ENCODE measurements at places on chromosomes 6 and 20.
A peak's percentile ranks its signal among the peaks of the same experiment; 100 is the strongest.

DNA sequence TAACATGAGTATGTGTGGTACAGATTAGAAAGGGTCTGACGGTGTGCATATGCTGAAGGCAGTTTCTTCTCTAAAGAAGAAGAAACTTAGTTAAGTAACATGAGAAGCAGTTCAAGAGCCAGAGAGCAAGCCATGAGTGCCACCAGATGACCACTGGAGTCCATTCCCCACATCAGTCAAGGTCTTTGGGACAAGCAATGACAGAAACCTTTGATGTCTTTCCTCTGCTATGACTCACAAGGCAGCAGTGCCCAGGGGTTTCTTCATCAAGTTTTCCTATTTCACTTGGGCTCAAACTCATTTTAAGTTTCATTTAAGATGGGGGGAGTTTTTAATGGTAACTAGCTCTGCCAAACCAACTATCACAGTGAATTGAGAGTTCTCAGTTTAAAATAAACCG lies 303.8 kb upstream of the TBX18 start:
- DNase-seq, result no peak

GRCh38 chr20:44523746-44524145 lies 1.9 kb upstream of the SERINC3 start:
- no peak for DNase-seq

DNA sequence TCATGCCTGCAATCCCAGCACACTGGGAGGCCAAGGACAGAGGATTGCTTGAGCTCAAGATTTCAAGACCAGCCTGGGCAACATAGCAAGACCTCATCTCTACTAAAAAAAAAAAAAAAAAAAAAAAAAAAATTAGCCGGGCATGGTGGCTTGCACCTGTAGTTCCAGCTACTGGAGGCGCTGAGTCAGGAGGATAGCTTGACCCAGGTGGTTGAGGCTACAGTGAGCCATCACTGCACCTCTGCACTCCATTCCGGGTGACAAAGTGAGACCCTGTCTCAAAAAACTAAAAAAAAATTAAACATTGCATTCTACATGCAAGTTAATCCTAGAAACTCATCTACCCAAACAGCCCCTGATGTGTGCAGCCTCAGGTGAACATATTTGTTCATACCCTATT lies 7.3 kb upstream of the TRAM2 start:
- DNase-seq, result no peak

DNA sequence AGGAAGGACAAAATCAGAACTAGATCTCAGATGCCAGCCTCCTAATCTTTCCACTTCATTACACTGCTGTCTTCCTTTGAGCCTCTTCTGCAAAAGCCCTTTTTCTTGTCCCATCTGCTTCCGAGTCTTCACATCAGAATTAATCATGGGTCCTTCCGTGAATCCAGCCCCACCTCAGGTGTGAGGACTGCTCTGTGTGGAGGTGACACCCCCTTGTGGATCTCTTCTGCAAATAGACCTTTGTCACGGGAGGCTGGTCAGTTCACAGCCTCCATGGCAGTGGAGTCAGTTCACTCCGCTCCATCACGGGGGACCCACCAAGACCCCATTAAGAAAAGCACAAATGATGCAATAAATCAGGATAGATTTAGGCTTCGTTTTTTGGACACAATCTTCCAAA lies 171.1 kb downstream of the ADAT2 start:
- DNase-seq, result peak; percentile 35

Measured in H7 (cell line).